Activated CD8-positive, alpha-beta memory T cell treated with anti-CD3 and anti-CD28 coated beads for 4 hours (primary cell): ENCODE measurements at places on chromosomes 5 and 9.

- no peak for DNase-seq
Measured at GRCh38 chr5:57276353-57276752, 102.5 kb downstream of the GPBP1 start.

GRCh38 chr5:120140501-120140900 is 323.6 kb upstream of the PRR16 start:
- no peak for DNase-seq

DNA sequence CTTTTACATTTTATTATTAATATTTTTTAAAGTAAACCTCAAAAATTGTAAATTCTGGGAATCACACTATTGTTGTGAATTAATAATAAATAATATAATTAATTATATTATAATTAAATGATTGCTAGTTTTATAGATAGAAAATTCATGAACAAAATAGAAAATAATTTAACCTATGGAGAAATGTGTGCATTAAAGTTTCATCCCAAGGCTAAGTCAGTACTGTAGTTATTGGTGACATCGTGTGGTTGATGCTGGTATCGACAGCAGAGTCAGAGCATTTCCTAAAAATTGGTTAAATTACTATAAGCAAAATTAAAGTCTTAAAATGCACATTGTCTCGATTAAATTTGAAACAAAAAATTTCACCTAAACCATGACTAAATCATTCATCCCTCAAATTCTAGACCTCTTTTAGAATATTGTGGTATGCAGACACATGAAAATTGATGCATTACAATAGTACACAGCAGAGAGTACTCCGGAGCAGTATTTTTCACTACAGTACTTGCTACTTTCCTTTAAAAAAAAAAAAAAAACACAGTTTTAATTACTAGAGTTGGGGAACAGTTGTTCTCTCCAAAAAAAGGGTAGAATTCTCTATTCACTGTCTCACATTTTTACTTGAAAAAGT is 73.9 kb downstream of the RORB start:
- DNase-seq: no peak

DNA sequence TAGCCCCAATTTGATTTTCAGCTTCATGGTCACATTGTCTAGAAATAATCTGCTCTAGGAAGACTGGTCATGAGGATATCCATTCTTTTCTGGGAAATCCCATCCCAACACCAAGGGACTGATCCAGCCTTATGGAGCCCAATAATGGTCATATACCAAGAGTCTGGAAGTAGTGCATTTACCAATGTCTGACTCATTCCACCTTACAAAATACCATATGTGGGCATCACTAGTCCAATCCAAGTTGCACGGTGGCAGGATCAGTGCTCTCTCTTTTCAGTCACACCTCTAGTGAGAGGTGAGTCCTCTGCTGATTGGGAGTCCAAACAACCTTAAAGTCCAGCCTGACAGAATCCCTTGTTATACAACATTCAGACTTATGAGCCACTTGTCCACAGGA is 73.7 kb downstream of the FEM1C start:
- DNase-seq: no peak

GRCh38 chr5:176183321-176184074 is 54.7 kb upstream of the SIMC1 start:
- no peak for DNase-seq

DNA sequence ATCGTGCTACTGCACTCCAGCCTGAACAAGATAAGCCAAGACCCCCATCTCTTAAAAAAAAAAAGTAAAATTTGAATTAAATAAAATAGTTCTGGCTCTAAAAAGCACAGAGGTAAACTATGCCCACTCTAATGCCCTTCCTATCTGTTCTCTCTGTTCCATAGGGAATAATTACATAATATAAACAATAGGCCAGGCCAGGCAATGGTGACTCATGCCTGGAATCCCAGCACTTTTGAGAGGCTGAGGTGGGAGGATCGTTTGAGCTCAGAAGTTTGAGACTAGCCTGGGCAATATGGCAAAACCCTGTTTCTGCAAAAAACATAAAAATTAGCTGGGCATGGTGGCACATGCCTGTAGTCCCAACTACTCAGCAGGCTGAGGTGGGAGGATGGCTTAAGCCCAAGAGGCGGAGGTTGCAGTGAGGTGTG is 47.4 kb downstream of the MYO10 start:
- DNase-seq: no peak

DNA sequence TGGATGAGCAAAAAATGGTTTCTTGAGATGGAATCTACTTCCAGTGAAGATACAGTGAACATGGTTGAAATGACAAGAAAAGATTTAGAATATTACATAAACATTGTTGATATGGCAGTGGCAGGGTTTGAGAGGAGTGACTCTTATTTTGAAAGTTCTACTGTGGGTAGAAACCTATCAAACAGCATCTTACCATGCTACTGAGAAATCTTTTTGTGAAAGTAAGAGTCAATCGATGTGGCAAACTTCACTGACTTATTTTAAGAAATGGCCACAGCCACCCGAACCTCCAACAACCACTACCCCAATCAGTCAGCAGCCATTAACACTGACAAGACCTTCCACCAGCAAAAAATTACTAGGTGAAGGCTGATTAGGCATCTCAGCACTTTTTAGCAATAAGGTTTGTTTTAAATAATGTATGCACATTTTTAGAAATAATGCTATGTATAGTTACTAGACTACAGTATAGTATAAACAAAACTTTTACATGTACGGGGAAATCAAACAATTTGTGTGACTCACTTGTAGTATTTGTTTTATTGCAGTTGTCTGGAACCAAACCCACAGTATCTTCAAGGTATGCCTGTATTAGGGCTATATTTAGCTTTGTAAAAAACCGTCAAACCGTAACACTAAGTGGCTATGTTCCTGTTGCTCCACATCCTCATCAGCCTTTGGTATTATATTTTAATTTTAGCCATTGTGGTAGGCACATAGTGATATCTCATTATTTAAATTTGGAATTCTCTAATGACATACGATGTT is 30.6 kb upstream of the ADAMTS6 start:
- no peak for DNase-seq

DNA sequence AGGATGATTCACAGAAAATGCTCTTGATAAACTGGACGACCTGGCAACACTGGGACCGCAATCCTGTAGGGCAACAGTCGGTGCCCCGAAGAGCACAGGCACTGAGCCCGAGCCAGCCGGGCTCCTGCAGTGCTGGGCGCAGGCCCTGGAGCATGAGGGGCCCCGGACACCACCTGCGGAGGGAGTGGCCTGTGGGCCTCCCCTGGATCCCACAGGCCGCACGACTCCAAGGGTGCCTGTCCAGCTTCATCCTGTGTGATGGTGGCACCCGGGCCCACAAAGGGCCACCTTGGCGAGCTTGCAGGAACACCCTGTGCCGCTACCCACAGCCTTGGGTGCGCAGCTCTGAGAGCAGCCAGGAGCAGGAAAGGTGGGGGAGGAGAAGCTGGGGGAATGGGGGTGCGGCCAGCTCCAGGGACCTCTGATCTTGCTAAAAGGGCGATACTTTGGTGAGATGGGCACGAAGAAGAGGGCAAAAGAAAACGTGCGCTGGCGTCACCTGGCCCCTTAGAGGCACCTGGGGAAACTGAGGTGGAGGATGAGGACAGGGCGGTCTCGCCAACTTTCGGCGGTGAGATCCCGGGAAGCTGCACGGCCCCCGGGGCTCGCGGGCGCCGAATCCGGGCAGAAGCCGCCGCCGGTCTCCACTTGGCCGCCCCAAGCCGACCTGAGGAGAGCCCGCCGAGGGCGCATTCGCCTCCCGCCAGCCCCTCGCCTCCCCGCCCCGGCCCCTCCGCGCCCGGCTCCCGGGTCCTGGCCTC is 722 bp downstream of the TBC1D9B start:
- DNase-seq: no peak

- DNase-seq: no peak
Measured at GRCh38 chr9:86405086-86405491, 50.9 kb upstream of the TUT7 start.

DNA sequence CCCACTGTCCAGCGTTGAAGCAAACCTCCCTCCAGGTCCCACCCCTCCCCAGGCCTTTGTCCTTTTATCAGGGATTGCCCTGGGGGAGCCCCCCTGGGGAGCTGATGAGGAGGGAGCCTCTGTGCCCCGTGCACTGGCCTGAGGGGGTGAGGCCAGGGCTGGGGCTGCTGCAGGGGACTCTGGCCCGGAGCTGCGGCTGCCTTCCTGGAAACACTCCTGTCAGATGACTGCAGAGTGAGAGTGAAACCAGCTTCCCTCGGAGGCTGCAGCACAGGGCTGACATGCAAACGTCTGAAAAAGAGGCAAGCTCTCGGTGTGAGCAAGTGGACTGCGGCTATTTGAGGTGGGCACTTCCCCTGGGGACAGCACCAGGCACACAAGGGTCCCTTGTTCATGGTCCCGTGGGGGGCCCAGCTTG is 4.6 kb upstream of the TRAF2 start:
- DNase-seq: no peak

DNA sequence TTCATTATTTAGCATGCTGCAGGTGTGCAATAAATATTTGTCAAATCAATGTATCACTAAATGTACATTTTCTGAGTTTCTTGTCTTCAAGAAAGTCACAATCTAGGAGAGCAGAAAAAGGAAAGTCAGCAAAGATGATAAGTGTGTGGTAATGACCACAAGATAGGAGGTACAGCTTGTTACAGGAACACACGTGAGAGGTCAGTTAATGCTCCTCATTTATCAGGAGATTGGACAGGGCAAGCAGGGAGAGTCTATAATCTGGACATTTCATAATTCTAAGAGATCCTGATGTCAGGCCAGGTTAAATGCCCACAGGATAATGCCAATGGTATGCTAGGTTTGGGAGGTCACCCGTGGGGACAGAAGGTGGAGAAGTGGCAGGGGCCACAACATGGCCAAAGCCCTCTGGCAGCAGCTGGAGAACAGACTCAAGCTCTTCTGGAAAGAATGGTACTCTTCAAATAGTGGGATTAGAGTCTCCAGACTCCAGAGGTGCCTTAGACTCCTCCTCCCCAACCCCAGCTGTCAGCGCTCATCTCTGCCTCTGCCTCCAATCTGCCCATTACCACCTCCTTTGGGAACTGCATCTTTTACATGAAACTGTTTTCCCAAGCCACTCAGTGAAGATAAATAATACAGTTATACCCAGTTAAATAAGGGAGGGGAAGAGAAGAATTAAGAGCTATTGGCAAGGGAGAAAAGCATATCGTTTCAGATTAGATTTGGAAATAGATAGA is 114.3 kb downstream of the ASTN2 start:
- DNase-seq: no peak

- DNase-seq: no peak
Measured at GRCh38 chr9:18626046-18626698, 152.2 kb downstream of the ADAMTSL1 start.

GRCh38 chr5:148746826-148747535 is 79.4 kb upstream of the ADRB2 start:
- DNase-seq: no peak

DNA sequence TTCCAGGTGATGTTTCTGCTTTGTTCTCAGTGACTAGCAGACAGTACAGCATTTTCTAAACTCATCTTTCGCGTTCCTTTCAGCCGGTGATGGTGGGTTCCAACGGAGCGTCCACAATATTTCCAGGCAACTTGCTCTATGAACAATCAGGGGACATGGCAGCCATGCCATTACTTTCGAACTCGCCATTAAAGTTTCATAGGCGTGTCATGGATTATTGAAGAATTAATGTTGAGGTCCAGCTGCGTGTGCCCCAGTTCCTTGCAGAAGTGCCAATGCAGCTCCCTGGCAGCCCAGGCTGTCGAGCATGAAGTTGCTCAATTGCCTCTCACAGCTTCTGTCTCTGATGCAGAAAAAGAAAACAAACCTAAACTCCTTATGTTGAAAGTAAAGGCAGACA is 262.2 kb downstream of the IRX2 start:
- DNase-seq: no peak

DNA sequence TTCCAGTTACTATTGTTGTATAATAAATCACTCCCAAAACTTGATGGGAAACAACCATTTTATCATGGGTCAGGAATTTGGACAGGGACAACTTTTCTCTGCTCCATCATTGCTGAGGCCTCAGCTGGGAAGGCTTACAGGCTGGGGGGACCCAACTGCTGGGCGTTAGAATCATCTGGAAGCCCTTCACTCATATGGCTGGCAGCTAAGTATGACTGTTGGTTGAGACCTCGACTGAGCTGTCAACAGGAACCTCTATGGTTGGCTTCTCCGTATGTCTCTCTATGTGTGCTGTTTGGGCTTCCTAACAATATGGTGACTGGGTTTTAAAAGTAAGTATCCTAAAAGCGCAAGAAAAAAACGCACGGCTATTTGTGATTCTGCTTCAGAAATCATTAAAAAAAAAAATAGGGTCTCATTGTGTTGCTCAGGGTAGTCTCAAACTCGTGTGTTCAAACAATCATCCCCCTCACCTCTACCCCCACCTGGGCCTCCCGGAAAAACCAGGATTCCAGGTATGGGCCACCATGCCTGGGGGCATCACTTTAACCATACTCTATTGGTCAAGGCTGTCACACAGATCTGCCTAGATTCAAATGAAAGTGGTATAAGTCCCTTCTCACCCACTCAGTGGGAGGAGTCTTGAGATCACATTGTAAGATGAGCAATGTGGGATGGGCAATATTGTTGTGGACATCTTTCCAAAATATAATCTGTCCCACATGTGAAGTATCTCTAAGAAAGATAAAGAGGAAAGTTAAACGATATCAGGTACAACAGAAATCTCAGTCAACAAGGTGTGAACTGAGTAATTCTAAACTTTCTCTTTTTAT is 15.2 kb downstream of the FNBP1 start:
- DNase-seq: no peak

DNA sequence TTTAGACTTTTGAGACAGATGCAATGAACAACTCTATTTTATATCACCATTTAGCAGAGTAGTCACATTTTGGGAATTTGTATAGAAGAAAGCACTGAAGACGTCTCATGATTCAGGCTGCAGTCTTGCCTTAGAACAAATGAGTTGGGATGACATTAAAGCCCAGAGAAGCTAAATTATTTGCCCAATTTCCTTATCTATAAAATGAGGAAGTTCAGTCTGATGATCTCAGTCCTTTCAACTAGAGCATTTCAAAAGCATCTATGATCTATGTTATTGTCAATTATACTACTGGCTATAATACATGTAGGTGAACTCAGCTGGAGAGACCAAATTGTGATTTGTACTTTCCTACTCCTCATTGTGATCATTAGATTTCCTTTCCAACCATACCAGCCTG is 154.1 kb downstream of the OSTF1 start:
- DNase-seq: no peak

- no peak for DNase-seq
Measured at GRCh38 chr5:92808474-92808873, 772.5 kb downstream of the NR2F1-AS1 start.

- no peak for DNase-seq
Measured at GRCh38 chr5:38940230-38940858, 94.5 kb downstream of the OSMR start.

- peak; percentile 66 for DNase-seq
Measured at GRCh38 chr9:137095664-137096517, 9.1 kb downstream of the MAN1B1 start.
